Cortex of kidney (tissue), 1 donor: ENCODE measurements at places on chromosomes 4 and X.

- no peak for DNase-seq
These were observed 43.6 kb downstream of the RBM47 start for GRCh38 chr4:40586034-40586433.

DNA sequence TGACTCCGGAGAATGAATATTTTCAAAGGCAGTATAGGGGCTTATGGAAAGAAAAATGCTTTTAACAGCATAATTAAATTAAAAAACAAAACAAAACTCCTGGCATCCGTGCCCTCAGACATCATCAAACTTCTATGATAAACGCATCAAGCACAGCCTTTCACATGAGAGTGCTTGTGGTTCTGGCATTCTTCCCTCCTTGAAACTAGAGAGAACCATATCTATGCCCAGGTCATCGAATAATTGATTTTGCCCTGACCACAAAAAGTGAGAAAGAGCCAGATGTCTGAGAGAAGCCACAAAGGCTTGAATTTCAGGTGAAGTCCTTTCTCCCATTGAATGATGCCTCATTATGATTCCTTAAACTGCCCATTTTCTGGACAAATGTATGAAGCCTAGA lies 286.8 kb downstream of the CBLL2 start:
- DNase-seq = no peak

GRCh38 chr4:76376534-76376933 lies 44.4 kb downstream of the CCDC158 start:
- DNase-seq = no peak

DNA sequence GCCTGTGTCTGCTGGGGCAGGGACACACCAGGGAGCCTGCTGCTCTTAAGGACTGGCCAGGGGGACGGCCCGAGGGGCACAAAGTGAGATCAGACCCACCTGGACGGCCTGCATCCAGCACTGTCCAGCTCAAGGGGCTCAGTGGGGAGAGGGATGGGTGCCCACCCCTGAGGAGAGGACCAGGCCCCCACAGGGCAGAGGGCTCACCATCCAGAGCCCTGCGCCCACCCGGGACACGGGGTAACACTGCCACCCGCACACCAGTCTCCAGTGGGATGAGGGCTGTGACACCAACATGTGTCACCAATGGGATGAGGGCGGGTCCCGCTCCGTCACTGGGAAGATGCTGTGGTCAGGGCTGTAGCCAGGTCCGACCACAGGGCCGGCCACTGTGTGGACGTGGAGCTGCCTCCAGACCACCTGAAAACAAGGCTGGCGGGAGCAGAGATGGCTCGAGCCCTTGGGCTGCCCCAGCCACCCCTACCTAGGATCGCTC lies 13.2 kb downstream of the DGKQ start:
- no peak for DNase-seq

GRCh38 chr4:57051095-57051494 lies 59.1 kb downstream of the IGFBP7 start:
- no peak for DNase-seq

- no peak for DNase-seq
These were observed 216.6 kb downstream of the SHROOM3 start for GRCh38 chr4:76651616-76652015.

- no peak for DNase-seq
These were observed 127.3 kb downstream of the TENM3 start for GRCh38 chr4:182370491-182370890.

DNA sequence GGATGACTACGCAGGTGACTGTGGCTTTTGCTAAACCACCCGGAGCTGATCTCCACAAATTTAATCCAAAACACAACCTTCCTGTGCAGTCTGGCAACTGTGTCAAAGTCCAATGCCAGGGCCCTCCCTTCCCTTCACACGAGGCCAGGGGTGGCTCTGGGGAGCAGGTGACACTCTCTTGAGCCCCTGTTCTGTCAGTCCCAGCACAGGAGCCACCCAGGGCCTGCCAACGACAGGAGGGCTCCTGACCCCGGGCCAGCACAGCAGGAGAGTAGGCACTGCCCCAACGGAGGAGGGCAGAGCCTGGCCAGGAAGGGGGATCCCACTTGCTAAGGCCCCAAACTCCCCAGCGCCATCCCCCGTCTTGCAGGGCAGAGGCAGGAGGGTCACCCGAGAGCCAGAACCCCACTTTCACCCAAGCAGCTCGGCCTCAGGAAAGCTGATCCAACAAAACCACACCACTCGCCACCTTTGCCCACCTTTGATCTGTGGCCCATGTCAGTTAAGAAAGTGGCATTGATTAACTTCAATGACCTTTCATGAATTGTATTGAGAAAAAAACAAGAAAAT lies 44.7 kb downstream of the FAM53A start:
- no peak for DNase-seq
